ENCODE measurements at places on chromosomes 6 and 20.

DNA sequence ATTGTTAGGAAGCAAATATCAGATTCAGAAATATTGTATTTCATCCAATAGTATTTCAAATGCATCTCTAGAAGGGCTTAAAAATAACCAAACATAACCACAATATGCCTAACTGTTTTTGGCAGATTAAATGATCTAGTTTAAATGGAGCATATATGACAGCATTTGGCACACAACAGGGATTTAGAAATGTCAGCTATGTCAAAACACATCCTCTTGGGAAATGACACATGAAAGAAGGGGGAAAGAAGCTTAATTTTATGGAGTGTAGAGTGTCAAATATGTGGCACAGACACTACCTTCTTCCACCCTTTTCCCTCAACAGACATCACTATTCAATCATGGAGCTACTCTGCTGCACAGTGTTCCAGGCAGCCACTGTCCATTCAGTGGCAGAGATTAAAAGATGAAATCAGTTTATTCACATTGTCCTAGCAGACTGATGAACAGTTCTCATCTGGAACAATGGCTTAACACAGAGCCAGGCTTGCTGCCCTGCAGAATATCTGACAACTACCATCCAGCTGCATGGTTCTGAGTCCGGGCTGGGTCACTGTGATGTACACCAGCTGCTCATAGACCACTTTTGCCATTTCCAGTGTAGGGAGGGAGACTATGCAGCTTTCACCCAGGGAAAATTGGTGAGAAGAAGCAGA, 349.8 kb downstream of the DHX35 start:
- no peak for DNase-seq

GRCh38 chr20:48697845-48698491, 129.8 kb downstream of the PREX1 start:
- DNase-seq, result no peak

DNA sequence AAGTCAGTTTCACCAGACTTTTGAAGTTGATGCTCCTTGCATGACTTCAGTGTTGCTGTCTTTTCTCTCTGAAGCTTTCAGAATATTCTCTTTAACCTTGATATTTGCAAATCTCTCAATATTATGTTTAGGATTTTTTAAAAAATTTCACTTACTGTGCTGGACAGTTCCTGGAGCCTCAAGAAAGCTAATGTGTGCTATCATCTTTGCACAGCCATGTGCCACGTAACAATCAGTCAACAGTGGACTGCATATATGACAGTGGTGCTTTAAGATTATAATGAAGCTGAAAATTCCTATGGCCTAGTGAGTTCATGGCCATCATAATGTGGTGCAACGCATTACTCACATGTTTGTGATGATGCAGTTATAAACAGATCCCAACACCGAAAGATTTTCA, 59.1 kb upstream of the OGFRL1 start:
- DNase-seq, result no peak

GRCh38 chr6:75424618-75425548, 68.7 kb downstream of the FILIP1 start:
- DNase-seq, result no peak

DNA sequence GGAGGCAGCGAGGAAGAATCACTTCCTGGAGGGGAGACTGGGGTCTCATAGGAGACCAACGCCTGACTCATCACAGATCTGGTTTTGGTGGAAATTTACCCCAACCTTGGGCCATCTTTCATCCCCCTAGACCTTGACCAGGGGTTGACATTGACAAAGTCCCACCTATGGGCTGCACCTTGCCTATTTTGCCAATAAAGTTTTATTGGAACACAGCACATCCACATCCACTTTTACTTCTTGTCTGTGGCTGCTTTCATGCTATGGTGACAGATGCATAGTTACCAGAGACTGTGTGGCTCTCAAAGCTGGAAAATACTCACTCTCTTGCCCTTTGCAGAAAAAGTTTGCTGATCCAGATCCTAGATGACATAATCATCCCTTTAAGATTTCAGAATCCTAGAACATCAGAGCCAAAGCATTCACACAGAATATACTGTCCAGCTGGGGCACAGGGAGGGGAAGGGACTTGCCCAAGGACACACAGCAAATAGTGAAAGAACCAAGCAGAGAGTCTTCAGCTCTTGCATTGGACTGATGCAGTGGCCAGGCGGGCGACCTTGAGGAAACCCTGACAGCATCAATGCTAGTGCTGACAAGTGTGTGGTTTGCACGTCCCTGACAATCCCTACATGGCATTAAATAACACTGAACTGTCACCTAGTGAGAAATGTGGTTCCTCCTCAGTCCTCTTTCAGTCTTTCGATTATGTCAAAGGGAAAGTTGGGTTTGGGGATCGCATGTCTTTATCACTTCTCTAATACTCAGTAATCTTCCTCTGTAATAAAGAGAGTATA, 41.2 kb downstream of the CD40 start:
- DNase-seq, result no peak

GRCh38 chr6:163414946-163415619, 565 bp downstream of the QKI start:
- DNase-seq, result no peak

DNA sequence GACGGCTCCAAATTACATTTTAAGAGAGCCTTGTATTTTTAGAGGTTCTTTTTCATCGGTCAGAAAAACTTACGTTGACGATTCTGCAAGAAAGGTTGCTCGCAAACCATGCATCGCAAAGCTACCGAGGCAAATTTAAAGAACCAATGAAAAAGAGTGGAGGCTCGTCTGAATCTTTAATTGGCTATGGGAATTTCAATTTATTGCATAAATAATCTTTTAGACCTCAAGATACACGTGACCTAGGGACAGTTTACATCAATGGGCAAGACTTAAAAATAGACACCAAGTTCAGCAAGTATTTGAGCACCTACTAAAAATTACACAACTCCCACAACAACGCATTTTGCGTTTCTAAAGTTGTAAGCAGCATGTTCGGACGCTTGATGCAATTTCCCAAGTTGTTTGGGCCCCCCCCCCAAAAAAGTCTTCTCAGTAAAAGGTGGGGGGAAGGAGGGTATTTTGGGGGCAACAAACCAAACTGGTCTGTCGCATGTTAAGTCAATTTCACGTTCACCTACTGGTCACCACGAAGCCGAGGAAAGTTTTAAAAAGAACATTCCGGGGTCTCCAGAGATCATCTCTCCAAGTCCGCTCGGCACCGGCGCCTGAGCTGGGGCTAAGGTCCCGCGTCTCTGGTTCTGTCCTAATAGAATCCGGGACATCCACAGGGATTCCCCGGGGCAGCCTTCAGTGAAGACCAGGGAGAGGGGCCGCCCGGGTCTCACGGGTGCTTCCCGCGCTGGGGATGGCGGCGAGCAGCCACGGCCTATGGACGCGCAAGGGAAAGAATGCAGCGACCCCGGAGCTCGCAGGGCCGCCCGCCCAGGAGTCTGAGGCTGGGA, 851 bp downstream of the SNX5 start:
- DNase-seq, result no peak

- no peak for DNase-seq
Measured at GRCh38 chr20:48908656-48909319, 12.7 kb upstream of the ARFGEF2 start.

DNA sequence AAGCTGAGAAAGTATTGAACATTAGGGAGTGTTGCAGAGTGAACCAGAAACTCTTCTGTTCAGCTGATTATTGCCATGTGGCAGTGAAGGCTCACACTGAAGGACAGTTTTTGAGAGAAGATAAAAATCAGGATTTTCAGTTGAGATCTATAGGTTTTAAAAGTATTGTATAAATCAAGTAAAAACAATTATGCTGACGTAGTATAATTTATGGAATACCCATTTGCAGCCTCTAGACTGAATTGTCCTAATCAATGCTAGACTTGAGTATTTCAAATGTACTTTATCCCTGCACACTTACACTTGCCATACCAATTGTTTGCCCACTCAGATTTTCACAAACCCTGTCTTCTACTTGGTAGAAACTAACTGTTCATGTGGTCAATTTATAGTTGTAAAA, 245.8 kb downstream of the FRK start:
- no peak for DNase-seq

DNA sequence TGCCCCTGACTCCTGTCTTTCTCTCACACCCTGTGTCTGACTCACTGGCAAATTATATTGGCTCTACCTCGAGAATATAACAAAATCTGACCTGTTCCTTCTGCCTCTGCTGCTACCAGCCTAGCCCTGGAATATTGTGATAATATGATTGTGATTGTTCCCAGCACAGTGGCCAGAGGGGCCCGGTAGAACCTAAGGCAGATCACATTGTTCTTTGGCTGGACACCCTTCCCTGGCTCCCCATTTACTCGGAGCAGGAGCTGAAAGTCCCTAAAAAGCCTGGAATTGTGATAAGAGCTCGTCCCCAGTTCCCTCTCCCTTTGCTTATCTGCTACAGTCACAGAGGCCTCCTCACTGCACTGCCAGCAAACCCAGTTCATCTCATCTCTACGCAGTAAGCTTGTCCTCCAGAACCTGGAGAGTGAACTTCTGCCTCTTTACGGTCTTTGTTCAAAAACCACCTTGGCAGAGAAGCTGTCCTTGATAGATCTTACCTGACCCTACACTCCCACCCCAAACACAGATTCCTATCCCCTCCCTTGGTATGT, 21.8 kb downstream of the SERPINB6 start:
- DNase-seq, result no peak

DNA sequence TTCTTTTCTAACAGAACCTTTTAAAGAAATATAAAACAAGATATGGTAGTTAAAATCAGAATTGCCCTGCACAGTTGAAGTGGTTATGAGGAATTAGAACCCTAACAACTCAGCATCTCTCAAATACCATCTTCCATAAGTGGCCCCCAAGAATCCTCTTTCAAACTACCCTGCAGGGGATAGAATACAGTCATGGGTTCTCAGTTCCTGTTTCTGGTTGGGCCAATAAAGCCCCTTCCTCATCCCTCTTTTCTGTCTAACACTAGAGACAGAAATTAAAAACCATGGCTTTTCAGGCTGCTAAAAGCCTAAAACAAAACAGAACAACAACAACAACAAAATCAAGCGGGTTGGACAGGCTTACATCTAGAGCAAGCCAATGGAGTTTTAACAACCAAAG, 6.7 kb upstream of the LCA5 start:
- DNase-seq, result no peak

DNA sequence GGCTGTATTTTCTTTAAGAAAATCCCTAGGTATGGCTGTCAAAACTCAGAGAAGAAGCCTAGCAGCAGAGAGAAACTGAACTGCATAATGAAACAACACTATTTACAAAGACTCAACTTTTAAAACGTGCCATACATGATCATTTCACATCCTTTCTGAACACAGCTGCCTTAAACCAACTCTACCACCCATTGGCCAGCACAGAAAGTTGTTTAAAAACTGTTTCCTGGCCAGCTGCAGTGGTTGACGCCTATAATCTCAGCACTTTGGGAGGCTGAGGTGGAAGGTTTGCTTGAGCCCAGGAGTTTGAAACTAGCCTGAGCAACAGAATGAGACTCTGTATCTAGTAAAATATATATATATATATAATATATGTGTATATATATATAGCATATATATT, 336.4 kb upstream of the SOX4 start:
- DNase-seq, result no peak

- no peak for DNase-seq
Measured at GRCh38 chr6:168216117-168216516, 103.5 kb downstream of the DACT2 start.

DNA sequence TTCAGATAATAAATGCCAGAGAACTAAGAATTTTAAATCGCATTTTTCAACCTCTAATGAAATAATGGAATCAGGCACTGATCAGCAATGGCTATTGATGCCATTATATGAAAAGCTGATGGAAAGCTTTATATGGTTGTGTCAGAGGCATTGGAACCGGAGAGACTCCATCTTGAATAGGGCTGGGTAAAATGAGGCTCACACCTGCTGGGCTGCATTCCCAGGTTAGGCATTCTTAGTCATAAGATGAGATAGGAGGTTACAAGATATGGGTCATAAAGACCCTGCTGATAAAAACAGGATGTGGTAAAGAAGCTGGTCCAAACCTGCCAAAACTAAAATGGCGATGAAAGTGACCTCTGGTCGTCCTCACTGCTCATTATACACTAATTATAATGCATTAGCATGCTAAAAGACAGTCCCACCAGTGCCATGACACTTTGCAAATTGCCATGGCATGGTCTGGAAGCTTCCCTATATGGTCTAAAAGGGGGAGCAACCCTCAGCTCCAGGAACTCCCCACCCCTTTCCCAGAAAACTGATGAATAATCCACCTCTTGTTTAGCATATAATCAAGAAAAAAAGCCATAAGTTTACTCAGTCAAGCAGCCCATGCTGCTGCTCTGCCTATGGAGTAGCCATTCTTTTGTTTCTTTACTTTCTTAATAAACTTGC, 40.2 kb upstream of the CD83 start:
- no peak for DNase-seq

GRCh38 chr6:72940265-72940664, 285.0 kb downstream of the KHDC1L start:
- no peak for DNase-seq

GRCh38 chr6:70412252-70413113, 825 bp upstream of the FAM135A start:
- no peak for DNase-seq

GRCh38 chr20:21534453-21534852, 20.6 kb upstream of the NKX2-2 start:
- DNase-seq, result no peak

- DNase-seq, result no peak
Measured at GRCh38 chr6:150033207-150033771, 8.0 kb upstream of the RAET1L start.

DNA sequence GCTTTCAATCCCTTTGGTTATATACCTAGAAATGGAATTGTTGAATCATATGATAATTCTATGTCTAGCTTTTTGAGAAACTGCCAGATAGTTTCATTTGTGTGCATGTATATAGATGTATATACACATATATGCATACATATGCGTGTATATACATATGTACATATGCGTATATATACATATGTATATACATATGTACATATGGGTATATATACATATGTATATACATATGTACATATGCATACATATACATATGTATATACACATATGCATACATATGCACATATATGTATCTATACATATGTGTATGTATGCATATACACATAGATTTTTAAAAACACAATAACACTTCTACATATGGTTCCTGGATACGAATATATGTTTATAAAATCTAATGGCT, 8.4 kb downstream of the SF3B5 start:
- no peak for DNase-seq

- DNase-seq, result no peak
Measured at GRCh38 chr6:129500958-129501739, 208.8 kb downstream of the ARHGAP18 start.

DNA sequence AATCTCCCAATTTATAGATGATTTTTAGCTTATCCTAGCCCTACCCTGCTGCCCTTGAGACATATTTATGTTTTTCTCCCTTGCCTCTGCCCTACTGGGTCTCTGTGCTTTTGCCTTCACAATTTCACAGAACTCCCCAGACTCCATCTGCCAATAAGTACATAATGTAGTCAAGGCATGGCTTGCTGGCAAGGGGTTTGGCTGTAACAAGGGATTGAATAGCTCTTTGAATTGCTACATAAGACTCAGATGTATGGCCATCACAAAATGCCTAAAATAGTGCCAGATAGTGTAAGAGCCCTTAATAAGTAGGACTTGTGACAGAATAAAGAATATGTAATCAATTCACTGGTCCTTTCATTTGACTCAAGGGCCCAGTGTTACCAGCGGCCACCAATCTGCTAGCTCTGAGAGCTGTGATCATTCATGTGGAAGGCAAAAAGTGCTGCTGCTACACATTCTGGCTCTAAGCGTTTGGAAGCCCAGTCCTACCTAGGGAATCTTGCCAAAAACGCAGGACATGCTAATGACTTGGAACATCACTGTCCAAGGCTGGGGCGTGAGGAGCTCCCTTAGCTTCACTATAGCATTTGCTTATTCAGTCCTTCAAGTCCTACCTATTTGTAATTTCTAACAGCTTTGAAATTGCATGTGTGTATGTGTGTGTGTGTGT, 20.5 kb downstream of the CLVS2 start:
- DNase-seq, result no peak

GRCh38 chr20:24697411-24697810, 228.0 kb downstream of the SYNDIG1 start:
- no peak for DNase-seq

All from stimulated activated CD4-positive, alpha-beta T cell treated with anti-CD3 and anti-CD28 coated beads, Interleukin-1b, Interleukin-23, amount 100 ng/mL, for 1 hour (primary cell).